GM18507 (cell line): ENCODE measurements at places on chromosomes 12 and 14.

- DNase-seq = no peak
Measured at GRCh38 chr14:102922490-102923200, at the start of gene AMN. TSS of gene AMN (plus strand) at chr14:102922663. CDS start at chr14:102922689, 26 bp downstream.

DNA sequence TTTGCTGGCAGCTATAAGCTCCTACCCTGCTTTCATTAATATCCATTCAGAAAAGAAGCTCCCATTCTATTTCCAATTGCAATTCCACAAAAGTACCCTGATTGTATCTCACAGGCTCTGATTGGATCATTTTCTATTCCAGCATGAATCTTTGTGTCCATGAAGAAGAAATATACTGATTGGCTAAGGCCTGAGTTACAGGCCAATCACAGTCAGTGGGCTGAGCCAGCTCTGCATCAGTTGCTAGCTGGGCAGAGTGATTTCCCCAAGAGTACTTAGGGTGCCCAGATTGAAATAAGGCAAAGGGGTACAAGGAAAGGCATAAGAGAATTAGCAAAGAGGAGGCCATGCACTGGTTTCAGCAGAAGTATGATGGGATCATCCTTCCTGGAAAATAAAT lies 14.4 kb downstream of the ART4 start:
- peak; percentile 2 for DNase-seq

DNA sequence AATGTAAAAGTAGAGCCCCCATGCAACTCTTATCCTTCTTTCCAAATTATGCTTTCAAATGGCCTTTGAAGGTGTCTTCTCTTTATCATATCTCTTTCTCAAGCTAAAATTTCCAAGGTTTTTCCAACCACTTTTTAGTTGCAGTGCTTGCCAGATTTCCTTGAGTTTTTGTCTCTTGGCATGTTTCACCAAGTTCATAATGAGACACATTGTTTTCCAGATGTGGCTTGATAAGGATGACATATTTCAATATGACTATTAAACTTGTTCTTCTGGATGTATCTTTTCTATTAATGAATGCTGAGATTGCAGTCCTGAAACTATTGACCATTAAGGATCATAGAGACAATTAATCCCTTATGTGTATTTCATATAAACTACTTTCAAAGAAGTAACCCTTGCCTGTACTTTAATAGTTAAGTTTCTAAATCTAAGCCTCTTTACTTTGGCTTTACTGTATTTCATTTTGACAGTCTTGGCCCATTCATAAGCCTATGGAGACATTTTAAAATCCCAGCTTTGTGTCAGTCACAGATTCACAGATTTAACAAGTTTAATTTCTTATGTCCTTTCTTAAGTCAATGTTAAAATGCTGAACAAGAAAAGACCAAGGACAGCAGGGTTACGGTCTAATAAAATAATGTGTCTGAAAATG lies 151.5 kb downstream of the LRFN5 start:
- DNase-seq = no peak

GRCh38 chr12:15629108-15629507 lies 160.1 kb downstream of the EPS8 start:
- DNase-seq = no peak

GRCh38 chr12:124592481-124593160 lies 25.2 kb upstream of the NCOR2 start:
- DNase-seq = no peak

DNA sequence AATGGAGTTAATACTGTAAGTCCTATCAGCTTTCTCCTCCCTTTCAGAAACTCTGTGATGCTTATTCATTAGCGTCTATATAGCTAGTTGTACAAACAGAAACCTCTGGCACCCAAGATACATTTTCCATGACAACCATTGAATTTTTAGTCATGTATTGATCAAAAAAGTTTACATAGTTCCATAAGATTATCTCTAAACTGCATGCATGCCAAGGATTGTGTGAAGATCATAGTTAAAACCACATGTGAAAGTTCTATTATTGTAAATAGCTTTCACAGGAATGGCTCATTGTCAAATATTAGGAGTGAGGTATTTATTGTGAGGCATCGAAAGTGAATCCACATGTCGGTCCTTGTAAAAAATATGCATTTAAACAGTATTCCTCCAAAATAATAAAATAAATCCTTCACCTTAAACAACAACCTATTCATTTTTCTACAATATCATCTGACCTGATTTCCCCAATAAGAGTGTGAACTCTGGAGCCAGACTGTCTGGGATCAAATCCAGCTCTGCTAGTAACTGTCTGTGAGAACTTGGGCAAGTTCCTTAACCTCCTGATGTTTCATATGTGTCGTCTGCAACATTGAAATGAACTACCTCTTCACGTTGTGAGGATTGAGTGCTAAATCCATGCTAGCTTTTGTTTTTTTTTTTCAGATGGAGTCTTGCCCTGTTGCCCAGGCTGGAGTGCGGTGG lies 10.6 kb upstream of the CDKL1 start:
- DNase-seq = no peak

DNA sequence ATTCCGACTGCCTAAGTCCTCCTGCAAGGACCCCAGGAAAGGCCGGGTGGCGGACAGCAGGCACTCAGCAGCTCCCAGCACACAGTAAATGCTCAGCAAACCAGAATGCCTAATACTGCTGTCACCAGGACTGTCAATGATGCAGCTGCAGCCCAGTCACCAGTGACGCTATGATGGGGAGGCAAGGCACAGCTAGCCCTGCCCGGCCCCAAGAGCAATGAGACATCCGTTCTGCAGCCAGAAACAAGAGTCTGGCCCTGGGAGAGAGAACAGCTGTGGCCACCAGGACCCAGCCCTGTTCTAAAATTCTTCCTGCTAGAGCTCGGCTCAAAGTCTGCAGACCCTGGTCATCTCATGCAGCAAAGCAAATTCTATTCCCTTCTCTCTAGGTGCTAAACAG lies 69.8 kb downstream of the NCOR2 start:
- DNase-seq = no peak

DNA sequence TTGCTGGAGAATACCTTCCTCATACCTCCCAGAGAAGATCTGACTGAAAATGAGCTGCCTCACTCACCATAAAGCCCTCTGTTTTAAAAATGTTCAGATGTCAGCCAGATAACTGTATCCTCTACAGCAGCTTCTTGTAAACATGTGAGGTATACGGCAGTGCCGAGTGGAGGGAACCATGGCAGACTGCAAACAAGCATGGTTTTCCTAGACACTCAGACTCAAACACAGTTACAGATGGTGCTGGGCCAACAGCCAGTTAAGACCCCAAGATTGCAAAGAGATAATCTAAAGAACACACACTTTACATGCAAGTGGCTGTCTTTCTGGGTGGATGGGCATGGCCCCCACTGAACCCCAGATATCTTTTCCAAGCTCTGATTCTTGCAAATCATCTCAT lies 16.6 kb upstream of the CCDC177 start:
- DNase-seq = no peak

- DNase-seq = peak; percentile 53
Measured at GRCh38 chr14:90235179-90235976, 21.0 kb upstream of the PSMC1 start.

- DNase-seq = no peak
Measured at GRCh38 chr14:68466491-68466977, 326.3 kb downstream of the ZFP36L1 start.

DNA sequence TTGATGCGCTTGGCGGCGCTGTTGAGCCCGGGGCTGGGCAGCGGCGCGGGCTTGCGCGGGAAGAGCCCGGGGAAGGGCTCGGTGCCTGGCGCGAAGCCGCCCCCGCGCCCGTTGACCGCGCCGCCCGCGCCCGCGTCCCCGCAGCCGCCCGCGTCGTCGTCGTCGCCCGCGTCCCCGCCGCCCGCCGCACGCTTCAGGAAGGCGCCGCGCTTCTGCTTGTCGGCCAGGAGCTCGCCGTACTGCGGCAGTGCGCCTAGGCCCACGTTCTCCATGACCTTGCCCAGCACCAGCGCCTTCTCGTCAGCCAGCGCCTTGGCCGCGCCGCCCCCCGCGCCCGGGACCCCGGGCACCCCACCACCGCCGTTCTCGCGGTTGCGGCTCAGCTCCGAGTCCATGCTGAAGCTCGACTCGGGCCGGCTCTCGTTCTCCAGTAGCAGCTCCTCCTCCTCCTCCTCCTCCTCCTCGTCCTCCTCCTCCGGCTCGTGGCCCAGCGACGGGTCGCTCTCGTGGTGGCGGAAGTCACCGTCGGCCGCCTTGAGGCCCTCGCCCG lies 97.2 kb downstream of the BCL11B start:
- DNase-seq = no peak

GRCh38 chr12:39581592-39581991 lies 38.0 kb downstream of the ABCD2 start:
- no peak for DNase-seq

DNA sequence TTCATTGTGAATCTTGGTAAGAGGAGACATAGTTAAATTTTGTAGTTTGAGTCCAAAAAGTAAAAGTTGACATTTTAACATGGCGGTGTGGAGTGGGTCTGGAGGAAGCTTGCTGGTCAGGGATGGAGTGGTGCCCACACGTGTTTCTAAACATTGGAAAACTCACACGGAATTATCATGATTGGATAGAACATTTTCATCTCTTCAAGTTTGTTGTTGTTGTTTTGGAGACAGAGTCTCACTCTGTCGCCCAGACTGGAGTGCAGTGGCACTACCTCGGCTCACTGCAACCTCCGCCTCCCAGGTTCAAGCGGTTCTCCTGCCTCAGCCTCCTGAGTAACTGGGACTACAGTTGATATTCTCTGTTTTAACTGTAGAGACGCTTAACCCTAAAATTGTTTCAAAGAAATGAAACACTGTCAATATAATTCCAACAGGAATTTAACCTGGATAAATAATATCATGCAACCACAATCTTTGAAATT lies 502 bp upstream of the MBIP start:
- no peak for DNase-seq

DNA sequence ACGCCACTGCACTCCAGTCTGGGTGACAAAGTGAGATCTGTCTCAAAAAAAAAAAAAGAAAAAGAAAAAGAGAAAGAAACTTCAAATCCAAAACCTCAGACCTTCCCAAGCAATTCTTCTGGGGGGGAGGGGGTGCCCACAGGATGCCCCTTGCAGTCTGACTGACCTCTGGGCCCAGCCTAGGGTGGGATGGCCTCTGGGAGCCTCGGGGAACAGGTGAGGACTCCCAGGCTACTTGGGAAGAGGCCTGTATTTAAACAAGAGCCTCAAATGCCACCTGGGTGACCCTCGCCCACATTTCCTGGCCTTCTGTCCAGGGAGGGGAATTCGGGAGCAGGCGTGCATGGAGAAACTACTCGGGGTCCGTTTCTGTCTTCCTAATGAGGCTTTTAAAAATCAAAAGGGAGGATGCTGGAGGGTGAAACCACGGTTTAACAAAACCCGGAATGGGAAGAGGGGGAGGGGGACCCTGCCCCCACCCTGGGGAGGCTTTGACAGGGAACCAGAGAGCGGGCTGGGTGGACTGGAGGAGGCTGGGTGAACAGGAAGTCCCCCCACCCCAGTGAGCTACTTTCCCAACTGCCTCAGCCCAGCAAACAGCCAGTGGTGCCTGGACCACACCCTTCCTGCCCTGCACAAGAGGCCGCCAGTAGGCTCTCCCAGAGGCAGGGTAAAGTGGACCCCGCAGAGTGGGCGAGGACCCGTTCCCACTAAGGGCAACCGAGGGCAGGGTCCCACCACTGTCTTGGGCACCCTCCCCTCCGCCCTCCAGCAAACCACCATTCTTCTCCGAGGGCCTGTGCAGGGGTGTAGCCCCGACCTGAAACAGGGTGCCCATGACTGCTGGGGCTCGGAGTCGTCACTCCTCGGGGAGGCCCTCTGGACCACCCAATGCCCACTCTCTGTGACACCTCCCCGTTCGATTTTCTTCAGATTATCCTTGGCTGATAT lies 1.5 kb upstream of the FBRSL1 start:
- no peak for DNase-seq

GRCh38 chr14:79548836-79549235 lies 662.5 kb downstream of the DIO2 start:
- no peak for DNase-seq

DNA sequence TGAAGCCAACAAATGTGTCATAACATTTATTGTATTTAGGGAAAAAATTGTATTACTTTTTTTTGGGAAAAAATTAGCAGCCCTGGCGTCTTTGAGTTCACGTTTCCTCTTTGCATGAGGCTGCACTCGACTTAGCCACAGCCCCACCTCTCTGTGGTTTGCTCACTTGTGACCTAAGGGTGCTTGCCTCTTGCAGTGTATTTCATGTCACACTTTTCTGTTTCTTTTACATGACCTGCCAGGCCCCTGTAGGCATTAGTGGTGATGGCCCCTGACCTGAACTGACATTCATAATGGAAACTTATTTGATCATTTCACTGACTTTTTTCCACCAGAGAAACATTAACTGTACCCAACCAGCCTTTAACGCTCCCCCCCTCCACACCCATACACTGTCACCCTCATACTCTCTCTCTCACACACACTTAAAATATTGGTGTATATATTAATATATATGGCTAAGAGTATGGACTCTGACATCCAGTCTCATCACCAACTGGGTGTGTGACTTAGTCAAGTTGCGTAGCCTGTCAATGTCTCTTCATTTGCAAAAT lies 122.9 kb downstream of the PRKCH start:
- DNase-seq = no peak

GRCh38 chr12:94186278-94187241 lies 38.2 kb downstream of the PLXNC1 start:
- no peak for DNase-seq

- DNase-seq = no peak
Measured at GRCh38 chr12:67541625-67541991, 106.9 kb upstream of the DYRK2 start.

DNA sequence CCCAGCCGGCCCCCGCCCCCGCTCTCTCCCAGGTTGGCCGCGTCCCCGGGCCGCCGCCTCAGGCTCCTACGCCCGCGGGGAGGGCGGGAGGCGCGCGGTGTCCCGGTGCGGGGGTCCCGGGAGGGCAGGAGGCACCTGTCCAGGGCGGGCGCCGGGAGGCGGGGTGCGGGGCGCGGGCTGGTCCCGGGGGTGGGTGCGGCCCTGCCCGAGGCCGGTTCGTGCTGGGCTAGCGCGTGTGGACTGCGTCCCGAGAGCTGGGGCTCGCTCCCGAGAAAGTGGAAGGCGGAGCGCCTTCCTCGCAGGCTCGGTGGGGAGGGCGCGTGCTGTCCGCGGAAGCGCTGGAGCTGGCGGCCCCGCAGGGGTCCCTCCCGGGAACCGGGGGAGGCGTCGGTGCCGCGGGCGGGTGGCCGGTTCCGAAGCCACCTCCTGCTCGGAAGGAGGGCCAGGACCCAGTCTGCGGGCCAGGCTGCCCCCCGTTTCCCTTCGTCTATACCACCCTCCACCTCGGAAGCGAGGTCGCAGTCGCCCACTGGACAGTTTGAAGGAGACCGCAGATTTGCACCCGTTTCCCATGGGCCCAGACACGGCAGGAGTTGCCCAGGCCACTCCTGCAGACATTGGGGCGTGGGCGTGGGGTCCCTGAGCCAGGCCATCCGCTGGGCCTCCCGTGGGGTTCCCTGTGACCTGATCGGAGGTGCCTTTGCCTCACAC lies 636 bp downstream of the ZFYVE21 start:
- DNase-seq = no peak
